GM12864 (cell line): ENCODE measurements at places on chromosomes 11 and 22.
A peak's percentile ranks its signal among the peaks of the same experiment; 100 is the strongest.

DNA sequence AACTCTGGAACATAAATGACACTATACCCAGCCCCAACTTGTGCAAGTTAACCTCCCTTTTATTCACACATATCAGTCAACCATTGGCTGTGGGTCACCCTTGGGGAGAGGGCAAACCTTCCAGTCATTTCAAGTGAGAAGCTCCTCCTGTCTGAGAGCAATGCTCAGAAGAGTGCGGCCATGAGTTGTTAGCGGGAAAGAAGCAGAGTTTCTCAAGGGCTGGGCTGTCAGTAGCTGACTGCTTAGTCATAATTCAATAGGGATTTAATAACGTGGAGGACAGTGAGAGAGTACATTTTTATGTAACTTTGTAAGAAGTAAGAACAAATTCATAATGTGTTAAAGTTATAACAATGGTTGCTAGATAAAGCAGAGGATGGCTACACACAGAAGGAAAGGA lies 5.1 kb downstream of the PATE2 start:
- no peak for DNase-seq

DNA sequence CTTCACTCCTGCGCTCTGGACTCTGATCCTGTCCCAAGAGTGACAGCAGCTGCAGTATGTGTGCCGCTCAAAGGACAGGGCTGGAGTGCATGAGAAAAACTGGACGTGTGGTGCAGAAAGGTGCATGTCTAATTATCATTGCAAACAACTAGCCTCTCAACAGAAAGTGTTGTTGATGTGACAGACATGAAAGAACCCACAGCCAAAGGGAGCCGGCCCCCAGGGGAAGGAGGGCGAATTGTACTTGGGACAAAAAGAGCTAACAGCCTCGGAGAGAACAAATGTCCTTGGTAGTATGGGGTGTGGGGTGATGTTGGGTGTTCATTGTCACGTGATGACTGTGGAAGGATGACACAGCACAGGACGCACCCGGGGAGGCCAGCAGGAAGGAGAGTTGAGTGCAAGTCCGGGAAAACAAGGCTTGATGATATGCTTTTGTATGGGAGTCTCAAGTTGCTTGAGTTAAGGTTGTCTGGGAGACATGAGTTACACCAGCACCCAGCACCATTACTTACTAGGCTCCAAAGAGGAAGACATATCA lies 325.5 kb downstream of the NTM start:
- DNase-seq: no peak

- DNase-seq: no peak
Measured at GRCh38 chr11:68138237-68138636, 17.0 kb upstream of the CHKA start.

DNA sequence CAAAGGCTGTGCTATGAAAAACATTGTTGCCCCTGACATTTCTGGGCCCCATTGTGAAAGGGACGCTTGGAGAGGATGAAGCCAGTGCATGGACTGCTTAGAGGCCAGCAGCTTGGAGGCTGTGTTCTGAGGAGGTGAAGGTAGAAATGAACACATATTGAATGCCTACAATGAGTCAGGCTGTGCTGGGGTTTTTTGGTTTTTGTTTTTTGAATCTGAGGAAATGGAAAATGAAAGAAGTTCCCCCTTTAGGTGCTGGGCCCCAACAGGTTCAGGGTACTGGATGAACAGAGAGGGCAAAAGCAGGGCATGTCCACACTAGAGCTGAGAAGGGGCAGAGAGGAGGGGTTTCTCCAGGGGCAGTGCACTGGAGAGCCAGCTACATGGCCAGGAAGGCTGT lies 166.1 kb upstream of the API5 start:
- DNase-seq: peak; percentile 16

DNA sequence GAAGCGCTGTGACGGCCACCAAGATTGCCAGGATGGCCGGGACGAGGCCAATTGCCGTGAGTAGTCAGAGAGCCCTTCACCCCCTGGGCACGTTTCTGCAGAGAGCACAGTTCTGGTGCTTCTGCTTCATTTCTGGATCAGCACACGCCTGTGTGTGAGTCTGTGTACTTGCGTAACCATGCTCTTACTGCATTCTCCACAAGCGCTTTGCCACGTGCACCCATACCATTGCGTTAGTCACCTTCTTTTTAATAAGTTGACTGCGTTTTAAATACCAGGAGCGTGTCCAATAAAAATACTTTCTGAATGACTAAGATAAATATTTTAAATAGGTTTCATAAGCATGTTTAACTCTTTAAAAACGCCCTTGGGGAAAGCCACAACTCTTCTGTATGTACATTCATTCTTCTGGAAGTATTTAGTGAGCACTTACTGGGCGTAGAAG lies 143.0 kb upstream of the SORL1-AS1 start:
- no peak for DNase-seq

DNA sequence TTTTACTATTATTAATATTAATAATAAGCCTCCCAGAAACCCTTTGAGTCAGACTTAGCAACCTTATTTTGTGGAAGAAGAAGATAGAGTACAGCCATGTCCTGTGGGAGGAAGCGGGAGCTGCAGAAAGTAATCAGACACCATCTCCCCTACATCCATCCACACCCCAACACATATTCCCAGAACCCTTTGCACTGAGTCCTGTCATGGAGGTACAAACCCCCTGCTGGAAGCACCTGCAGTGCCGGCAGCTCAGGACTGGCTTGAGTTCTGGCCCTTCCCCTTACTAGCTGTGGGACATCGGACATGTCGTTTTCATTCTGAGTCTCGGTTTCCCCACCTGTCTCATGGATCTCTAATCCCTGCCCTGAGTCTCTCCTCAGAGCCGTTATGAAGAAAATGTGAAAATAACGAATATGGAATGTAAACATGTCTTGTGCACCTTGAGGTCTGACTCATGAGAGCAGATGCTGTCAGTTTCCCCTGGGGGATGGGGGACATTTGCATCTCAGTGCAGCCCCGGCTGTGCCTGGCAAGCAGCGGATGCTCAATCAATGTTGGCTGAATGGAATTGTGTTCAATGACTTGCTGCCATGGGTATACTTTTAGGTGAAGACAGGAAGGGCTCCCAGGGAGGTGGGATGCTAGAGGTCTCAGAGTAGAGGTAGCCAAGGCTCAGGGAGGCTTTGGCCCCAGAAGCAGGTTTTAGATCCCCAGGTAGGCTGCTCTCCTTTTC lies 45.4 kb downstream of the TP53I11 start:
- no peak for DNase-seq

GRCh38 chr22:35894937-35895708 lies 133.5 kb downstream of the RBFOX2 start:
- DNase-seq: no peak

DNA sequence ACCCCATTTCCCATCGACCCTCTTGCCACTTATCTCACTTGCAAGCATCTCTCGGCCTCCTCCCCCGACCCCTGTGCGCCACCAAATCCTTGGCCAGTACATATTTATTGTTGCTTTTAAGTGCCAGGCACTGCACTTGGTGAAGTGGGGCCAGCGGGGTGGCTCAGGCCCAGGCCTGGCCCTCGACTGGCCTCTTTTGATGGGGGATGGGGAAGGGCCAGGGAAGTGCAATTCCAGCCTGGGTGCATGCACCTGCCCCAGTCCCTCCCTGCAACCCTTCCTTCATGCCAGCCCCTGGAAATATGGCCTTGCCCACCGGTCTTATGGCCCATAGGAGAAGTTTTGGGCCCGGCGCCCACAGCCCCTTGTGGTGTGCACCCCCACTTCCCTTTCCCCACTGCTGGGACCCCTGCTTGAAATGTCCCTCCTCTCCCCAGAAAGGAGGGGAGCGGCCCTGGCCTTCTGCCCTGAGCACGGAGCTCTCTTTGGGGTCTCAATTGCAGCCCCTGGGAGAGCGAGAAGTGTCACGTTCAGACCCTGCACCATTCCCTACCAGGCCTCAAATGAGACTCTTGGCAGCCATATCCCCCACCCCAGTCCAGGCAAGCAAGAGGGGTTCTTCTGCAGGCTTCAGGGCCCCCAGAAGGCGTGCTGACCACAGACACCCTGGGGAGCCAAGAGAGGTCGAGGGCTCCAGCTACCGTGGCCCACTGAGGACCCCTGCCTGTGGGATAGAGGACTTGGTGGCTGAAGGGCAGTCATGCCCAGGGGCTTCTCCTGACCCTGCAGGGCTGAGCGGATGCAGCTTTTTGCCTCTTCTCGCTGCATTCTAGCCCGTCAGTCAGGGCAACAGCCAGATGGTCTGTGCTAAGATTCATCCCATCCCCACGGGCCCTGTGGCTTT lies 961 bp downstream of the SUSD2 start:
- no peak for DNase-seq

GRCh38 chr11:36165621-36166397 lies 123.4 kb downstream of the COMMD9 start:
- DNase-seq: no peak

- no peak for DNase-seq
Measured at GRCh38 chr11:76459846-76460245, 15.0 kb downstream of the EMSY start.

GRCh38 chr11:47552566-47553405 lies at the start of gene CELF1:
Gene CELF1, minus strand, starts transcription at chr11:47553132. Its CDS starts 53,609 bp downstream, at chr11:47499523.
- peak; percentile 64 for DNase-seq

DNA sequence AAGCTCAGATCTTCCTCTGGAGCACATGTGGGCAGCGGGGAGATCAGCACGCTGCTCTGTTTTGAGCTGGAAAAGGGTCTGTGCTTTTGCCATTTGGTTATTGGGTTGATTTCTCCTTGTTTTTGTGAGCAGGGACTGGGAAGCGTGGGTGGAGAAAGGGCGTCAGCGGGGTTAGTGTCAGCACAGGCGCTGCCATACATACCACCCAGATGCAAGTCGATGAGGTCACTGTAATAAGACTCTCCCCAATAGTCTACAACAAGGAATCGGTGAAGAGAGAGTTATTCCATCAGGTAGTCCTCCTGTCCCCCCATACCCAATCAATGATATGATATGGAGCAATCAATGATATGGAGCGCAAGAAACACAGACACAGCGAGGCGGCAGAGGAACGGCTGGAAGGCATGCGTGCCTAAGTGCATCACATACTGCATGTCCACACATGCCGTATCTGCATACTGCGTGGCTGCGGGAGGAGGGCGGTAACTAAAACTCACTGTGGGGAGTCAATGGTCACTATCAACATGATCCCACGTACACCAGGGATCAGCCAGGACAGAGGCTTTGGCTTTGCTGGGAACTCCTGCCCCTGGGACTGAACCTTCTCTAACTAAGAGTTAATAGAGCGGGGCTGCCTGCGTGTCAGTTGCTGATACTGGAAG lies 29.5 kb upstream of the BID start:
- no peak for DNase-seq

GRCh38 chr11:103625624-103625965 lies 410.8 kb upstream of the DDI1 start:
- DNase-seq: no peak

- no peak for DNase-seq
Measured at GRCh38 chr22:19019029-19019678, 83.1 kb upstream of the PRODH start.

- no peak for DNase-seq
Measured at GRCh38 chr11:112355726-112356125, 95.1 kb upstream of the PLET1 start.

- no peak for DNase-seq
Measured at GRCh38 chr11:20618083-20618482, 18.7 kb downstream of the SLC6A5 start.

- DNase-seq: no peak
Measured at GRCh38 chr11:19753451-19754106, 40.9 kb downstream of the NAV2 start.

GRCh38 chr11:63993993-63994392 lies 7.8 kb downstream of the OTUB1 start:
- no peak for DNase-seq

- no peak for DNase-seq
Measured at GRCh38 chr11:11078344-11079086, 220.7 kb upstream of the ZBED5 start.

- DNase-seq: no peak
Measured at GRCh38 chr11:4019891-4020290, 74.7 kb upstream of the RRM1 start.

GRCh38 chr11:36790526-36790925 lies 192.5 kb upstream of the RAG2 start:
- DNase-seq: no peak

- DNase-seq: no peak
Measured at GRCh38 chr22:26483043-26483438, 542 bp downstream of the HPS4 start.

DNA sequence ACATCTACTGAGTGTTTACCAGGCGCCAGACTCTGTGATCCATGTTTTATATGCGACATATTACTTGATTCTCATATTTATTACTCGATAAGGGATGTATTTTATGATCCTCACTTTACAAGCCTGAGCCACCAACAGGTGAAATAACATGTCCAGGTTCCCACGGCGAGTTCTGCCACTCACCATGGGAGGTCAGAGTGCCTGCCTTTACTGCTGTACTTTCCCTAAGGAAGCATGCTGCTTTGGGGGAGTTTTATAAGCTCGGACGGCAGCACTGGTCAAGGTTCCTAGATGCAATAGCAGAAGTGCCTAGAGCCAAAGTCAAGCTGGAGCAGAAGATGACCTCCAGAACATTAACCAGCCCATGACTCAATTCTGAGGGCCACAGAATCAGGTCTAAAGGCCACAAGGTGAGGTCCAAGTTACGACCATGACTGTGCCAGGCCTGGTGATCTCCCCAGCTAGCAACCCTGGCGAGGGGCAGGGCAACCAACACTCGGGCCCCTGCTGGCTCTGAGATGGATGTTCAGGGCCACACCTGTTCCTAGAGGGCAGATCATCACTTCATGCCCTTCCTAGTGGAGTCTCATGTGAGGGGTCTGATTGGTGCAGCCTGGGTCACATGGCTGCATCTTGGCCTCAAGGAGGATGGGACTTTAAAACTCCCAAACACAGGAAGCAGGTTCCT lies 14.2 kb downstream of the IFT27 start:
- DNase-seq: no peak

GRCh38 chr11:76323804-76324203 lies 57.1 kb downstream of the THAP12 start:
- DNase-seq: no peak

DNA sequence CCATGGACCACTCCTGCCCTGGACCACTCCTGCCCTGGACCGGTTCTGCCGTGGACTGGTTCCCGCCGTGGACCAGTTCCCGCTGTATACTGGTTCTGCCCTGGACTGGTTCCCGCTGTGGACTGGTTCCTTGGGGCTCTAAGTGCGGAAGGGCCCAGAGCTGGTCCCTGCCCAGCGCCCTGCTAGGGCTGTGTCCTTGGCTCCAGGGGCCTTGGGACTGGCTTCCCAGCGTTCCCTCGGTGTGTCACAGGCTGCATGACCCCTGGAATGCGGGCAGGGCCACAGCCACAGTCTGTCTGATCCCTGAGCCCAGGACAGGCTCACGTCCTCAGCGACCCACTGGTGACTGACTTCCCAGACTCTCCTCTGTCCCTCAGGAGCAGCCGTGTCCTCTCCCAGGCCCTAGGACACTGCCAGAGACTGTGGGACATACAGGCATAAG lies 412.2 kb downstream of the TBC1D22A start:
- no peak for DNase-seq

- DNase-seq: no peak
Measured at GRCh38 chr11:63769042-63769713, 603 bp upstream of the ZFTA start.

- DNase-seq: no peak
Measured at GRCh38 chr11:69287968-69288882, 5.7 kb upstream of the MYEOV start.

- no peak for DNase-seq
Measured at GRCh38 chr11:69269388-69269787, 24.6 kb upstream of the MYEOV start.
